ENCODE measurements at places on chromosomes 7 and 10.

- no peak for DNase-seq
Measured at GRCh38 chr10:1070919-1071318, 14.7 kb downstream of the WDR37 start.

DNA sequence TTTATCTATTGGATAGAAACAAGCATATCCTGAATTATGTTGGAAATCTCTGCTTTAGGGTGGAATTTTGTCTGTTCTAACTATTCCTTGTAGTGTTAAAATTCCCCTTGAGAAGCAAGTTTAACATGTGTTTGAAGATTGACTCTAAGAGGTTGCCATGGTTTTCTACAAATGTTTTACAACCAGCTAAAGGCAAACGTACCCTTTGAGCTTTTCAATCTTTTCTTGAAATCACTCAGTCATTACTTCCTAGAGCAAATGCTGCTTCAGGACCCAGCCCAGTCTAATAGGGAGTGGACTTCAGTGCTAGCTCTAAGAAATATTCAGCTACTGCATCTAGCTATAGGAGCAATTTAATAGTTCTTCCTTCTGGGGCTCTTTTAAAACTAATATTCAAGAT lies 118.8 kb upstream of the IFRD1 start:
- DNase-seq, result no peak

DNA sequence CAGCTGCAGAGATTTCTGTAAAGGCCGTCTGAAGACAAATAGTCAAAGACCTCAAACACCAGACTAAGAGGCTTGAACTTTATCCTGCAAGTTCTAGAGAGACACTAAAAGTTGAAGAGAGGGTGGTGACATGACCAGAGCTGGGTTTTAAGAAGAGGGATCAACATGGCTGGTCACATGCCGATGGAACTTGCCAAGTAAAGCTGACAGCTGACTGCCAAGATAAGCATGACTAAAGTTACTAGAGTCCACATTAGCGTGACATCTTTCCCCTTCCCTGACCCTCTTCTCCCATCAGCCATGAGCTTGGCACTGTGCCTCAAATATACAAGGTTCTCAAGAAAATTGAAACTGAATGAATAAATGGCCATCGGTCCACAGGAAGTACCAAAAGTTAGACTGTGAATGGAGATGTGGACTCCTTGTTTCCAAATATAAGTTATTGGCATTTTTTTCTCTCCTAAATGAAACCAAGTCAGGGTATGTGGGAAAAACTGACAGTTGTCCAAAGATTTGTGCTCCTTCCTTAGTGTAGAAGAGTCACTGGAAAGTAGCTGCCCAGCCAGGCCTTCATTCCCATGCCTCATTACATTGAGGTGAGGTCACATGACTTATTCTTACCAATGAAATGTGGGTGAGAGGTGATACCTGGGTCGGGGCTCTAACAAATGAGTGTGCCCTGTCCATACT lies 24.5 kb downstream of the XPNPEP1 start:
- DNase-seq, result no peak

DNA sequence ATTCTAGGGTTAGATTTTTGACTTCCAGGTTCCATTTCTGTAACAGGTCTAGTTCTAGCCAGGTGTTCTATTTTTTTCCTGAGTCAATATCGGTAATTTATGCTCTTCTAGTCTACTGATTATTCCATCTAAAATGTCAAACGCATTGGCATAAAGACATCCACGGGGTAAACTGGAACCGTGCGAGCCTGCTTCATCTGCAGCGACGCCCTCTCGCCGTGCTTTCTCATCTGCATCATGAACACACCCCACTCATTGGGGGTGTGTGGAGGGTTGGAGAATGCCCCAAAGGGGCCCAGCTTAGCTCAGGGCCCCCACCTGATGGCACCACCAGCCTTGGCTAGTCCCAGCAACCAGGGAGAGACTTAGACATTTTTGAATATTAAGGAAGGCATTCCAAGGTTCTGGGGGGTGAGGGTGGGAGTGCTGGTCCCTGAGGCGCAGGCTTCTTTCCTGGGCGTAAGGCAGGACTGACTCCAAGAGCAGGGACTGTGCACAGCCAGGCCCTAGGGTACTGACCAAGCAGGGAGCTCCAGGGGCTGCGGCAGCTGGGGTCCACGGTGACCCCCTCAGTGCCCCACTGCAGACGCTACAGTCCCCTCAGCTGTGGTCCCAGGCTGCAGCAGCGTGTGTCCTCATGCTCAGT lies 12.9 kb upstream of the CRYGN start:
- no peak for DNase-seq

GRCh38 chr10:35950226-35950625 lies 308.1 kb upstream of the FZD8 start:
- DNase-seq, result no peak
